ENCODE measurements at places on chromosomes 1 and 21.

DNA sequence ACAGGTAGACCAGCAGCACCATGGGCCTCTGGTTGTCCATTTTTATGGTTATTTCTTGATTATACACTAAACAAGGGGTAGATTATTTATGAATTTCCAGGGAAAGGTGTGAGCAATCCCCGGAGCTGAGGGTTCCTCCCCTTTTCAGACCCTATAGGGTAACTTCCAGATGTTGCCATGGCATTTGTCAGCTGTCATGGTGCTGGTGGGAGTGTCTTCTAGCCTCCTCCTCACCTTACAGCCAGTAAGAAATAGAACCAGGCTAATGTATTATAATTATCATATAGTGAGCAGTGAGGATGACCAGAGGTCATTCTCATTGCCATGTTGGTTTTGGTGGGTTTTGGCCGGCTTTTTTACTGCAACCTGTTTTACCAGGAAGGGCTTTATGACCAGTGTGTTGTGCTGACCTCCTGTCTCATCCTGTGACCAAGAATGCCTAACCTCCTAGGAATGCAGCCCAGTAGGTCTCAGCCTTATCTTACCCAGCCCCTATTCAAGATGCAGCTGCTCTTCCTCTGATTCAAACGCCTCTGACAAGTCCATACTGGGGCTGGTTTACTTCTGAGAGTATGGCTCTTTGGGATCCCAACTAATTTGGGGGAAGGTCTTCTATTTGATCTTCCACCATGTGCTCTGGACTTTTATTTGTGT, 13.5 kb upstream of the TINAGL1 start:
- DNase-seq = no peak

- DNase-seq = no peak
These were observed 41.9 kb downstream of the CEP170 start for GRCh38 chr1:243213045-243213787.

DNA sequence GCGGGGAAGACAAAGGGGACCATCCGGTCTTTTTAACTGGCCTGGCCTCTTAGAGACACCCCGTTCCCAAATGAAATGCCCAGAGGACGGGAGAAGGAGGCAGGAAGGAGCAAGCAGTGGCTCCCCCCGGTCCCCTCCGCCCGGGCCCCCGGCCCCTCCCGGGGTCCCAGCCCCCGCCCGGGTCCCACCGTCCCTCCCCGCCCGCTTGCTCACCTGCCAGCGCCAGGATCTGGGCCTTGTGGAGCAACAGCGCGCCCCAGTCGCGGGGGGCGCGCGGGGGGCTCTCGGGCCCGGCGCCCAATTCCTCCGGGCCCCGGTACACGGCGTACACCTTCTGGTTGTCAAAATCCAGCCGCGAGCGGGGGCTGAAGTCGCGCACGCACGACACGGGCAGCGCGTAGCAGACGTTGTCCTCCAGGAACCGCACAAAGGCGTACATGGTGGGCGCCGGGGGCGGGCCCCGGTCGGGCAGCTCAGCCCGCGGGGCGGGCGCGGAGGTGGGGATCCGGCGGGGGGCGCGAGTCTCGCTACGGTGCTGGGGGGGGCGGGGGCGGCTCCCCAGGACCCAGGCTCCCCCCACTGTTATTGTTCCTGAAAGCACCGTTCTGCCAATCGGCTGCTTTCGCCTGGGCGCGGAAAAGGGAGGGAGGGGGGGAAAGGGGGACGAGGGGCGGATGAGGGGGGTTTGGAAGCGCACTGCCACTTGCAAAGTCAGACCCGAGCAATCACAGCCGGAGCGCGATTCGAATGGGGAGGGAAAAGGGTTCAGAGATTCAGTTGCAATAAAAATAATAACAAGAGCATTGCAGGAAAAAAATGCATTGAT, at the start of gene BEND5:
BEND5 (minus strand) TSS at position 499 of the 826 bp plus-strand sequence; CDS start at position 439, 60 bp downstream.
- DNase-seq = peak; percentile 20

DNA sequence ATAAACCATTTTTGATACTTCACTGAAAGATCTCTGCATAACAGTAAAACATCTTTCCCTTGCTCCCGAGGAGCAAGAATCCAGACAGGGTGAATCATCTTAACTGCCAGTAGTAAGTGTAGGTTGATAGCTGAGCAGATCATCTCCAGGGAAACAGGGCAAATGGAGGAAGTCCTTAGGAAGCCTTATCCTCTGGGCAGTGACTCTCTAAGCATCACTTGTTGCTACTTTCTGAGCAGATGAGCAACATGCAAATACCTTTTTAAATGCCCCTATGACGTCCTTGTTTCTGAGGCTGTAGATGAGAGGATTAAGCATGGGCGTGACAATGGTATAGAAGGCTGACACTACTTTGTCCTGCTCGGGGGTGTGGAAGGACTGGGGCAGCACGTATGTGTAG, 8.9 kb downstream of the OR2T11 start:
- DNase-seq = no peak
